Esophagus squamous epithelium (tissue), 5 donors: ENCODE measurements at places on chromosomes 5 and 9. TPM values are rescaled to one million over a fixed set of nuclear protein-coding genes. Genes with fewer than 3 reads are reported as not detected.

TAL2 gene
- not detected for total RNA-seq

HK3 gene
- total RNA-seq: 1.3 TPM

DNA sequence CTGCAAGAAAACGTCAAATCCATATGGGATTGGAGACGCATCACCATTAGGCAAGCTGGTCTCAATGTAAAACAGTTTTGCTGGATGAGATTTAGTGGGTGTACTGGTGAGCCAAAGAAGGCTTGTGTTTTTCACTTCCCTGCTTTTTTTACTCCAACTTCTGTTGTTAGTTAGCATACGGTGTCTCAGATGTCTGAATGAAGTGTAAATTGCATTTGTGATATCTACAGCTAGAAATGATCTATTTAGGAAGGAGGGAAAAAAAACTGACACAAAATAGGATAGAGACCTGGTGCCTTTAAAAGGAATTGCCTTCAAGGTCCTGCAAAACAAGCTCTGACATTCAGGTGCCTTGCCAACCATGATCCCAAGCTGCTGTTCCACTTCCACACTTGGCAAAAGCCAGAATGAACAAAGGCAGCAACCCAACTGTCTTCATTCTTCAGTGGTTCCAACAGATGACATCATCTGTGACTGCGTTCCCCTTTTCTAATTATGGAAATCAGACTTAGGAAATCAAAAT lies 104.2 kb upstream of the RAI14 start:
- no peak for DNase-seq

- no peak for DNase-seq
Observed at GRCh38 chr9:80789831-80790230, 899.5 kb downstream of the TLE1 start.

- no peak for DNase-seq
Observed at GRCh38 chr9:122151267-122151828, 8.2 kb downstream of the NDUFA8 start.

DNA sequence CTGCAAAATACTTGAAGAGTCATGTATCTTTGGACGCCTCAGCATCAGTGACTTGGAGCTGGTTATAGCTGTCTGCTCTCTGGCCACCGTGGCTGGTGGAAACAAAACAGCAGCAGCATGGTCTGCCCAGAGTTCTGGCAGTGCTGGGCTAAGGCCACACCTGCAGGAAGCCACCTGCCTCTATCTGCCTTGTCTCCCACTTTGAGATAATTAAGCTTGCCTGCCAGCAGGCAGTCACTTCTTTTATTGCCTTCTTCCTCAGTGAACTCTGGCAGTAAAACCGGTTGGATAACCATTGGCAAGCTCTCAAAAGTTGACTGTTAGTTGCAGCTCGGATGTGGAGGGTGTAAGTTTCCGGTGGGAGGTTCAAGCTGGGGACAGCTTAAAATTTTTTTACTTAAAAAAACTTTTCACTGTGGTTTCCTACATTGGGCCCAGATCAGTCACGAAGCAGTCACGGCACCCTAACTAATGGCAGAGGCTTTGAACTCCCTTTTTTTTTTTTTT lies 4.9 kb downstream of the SMIM3 start:
- DNase-seq: no peak

F2RL1 gene
- 13.6 TPM for total RNA-seq

GRCh38 chr5:178282391-178282790 lies 49.8 kb upstream of the PHYKPL start:
- no peak for DNase-seq

FAXDC2 gene
- total RNA-seq: 2.4 TPM

DNA sequence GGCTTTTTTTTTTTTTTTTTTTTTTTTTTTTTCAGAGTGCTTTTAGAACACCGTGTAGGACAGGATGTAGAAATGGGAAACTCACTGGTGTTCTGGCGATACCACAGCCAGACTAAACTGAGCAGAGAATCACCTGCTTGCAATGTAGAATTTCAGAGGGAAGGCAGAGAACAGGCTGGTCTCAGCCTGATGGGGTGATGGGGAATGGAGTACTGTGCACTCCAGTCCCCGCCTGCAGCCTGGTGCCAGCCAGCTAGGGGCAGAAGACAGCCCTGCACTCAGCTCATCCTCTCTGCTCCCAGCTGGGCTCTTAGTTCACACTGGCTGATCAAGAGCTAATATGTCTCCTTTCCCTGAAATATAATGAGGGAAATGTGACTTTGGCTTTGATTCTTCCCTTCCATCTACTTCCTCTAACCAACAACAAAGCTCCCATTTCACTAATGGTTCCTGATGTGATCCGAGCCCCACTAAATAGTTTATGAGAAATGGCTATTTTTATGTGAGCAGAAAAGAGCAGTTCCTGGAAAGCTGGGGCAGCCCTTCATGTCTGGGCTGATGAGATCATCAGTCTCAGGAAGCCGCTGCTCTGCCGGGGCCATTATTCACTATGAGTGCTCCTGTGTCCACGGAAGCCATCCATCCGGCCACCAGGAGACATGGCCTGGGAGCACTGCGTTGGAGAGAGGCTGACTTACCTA lies 209.7 kb downstream of the GADD45G start:
- DNase-seq: no peak

- DNase-seq: no peak
Observed at GRCh38 chr5:175805256-175806011, 65.9 kb upstream of the CPLX2 start.

DNA sequence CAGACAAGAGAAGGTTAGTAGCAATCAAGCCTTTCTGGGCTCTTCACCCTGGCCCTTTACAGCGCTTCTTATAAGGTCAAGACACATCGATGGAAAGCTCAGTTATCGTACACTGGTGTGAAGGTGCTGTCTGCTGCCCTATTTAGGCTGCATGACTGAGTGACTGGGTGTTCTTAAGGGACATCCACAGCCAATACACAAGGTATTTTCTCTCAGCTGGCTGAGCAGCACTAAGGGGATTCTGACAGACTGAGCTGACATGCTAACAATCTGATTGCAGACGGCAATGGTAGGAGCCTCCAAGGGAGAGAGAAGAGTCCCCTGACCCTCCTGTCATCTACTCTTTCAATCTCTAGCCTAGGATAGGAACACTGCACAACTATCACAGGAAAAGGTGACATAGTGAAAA lies 577.9 kb downstream of the ISL1 start:
- DNase-seq: no peak

- DNase-seq: no peak
Observed at GRCh38 chr9:126844085-126844484, 16.4 kb upstream of the ZBTB34 start.

GRCh38 chr9:74533253-74533652 lies 36.1 kb downstream of the RORB start:
- no peak for DNase-seq

FOXD1 gene
- total RNA-seq: 3.5 TPM

RLN2 gene
- total RNA-seq: not detected

DNA sequence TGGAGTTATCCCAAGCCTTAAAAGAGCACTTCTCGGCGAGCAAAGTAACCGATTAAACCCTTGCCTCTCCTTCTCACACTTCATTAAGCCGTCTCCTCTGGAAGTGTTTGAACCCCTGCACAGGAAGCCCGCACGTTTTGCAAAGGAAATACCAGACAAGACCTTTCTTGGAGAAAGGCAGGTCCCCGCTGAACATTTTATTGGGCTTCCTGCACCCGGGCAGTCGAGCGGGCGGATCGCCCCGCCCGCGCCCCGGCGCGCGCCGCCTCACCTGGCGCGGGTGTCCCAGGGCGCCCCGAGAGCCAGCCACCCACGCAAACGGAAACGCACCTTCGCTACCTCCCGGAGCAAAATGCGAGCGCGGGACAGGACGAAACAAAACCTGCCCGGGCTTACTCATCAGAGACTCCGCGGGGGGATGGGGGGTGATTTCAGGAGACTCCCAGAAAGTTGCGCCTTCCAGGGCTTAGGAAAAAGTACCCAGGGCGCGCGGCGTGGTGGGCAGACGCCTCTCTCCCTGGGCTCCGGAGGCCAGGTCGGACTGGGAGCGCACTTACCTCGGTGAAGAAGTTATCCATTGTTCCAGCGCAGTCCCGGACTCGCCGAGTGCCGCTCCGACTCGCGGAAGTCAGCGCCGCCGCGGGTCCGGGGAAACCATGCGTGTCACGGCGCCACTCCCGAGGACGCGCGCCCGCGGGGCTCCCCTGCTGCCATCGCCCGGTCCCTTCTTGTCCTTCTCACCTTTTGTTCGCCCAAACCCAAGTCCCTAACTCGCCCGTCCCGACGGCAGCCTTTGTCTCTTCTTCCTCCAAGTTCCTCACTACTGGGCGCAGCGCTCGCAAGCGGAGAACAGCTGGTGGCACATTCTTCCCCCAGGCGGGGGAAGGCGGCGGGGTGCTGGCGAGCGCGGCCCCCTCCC lies 598 bp downstream of the MYO10 start:
- DNase-seq: peak; percentile 4
